Epithelial cell of prostate (primary cell): ENCODE measurements at places on chromosomes 16 and 17.

GRCh38 chr17:31156326-31156725 is 61.5 kb downstream of the NF1 start:
- DNase-seq: no peak

GRCh38 chr16:47507701-47508100 is 46.6 kb downstream of the PHKB start:
- DNase-seq: no peak

- no peak for DNase-seq
Observed at GRCh38 chr17:55466671-55467070, 44.6 kb downstream of the SMIM36 start.

GRCh38 chr17:15478845-15479244 is 11.4 kb upstream of the CDRT4 start:
- no peak for DNase-seq

DNA sequence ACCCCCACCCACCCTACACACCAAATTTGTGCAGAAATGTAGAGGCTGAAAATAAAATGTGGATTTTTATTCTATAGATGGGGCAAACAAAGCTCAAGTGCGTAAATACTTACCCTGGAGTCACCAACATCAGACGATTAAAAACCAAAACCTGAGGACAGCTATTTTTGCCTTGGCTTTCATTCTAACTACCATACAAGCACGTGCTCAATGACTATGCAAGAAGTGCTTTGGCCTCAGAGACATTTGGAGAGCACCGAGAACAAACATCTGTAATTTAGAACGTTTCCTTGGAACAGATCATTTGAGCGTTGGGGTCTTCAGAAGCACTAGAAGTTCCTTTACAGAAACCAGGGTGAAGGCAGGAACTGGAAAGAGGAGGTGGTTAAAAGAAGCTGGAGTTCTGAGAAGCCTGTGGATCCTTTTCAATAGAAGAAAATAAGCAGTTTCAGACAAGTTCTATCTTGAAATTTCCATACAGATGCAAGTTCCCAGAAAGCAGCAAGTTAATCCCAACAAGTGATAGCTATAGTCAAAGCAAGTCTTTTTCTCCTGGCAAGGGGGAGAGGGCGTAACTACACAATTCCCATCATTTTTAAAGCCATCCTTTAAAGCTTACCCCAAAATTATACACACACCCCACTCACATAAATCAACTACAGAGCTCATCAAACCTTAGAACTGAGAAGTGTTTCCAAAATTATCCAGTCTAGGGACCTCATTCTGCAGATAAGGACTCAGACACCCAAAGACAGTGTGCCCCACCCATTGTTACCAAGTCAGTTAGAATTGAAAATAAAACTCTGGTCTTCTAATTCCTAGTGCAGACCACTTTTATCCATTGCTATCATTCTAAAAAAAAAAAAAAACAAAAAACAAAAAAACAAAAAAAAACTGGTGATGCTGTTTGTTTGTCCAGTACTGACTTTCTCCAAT is 29.6 kb upstream of the CDRT4 start:
- no peak for DNase-seq

DNA sequence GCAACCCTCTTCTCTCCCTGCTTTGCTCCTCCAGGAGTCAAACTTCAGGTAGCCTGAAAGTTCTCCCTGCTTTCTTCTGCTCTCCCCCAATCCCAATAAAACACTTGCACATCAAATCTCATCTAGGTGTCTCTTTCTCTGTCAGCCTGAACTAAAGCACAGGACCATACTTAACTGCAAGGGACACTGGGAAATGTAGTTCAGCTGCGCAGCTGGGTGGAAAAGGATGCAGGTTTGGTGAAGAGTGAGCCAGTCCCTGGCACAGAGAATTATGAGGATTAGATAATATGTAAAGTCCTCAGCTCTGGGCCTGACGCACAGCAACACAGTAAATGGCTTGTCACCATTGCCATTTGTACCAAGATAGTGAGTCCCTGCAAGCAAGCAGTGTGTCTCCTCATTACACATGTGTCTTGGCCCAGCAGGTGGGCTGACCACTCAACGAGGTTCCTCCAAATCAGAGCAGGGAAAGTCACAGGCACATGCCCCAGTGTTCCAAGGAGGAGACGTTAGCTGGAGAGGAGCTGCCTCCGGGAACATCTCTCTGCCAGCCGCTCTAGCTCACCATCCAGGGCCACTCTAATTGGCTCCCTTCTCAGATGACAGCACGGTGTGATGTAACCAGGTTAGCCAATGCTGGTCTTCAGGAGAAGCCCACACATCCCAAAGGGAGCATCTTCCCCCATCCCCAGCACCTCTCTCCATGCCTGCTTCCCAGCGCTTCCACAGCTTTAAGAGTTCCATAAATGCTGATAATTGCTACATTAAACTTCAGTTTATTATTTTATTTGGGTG is 29.7 kb upstream of the IRX3 start:
- no peak for DNase-seq
